ENCODE measurements at places on chromosomes 4 and X.

GRCh38 chr4:83793481-83793880, 257.6 kb downstream of the GPAT3 start:
- no peak overlapping the region for H3K4me3 ChIP-seq
- H3K4me1 ChIP-seq = no peaks in the 10 kb centered on the region
- H3K27ac ChIP-seq = no peak overlapping the region
- no peak for DNase-seq

DNA sequence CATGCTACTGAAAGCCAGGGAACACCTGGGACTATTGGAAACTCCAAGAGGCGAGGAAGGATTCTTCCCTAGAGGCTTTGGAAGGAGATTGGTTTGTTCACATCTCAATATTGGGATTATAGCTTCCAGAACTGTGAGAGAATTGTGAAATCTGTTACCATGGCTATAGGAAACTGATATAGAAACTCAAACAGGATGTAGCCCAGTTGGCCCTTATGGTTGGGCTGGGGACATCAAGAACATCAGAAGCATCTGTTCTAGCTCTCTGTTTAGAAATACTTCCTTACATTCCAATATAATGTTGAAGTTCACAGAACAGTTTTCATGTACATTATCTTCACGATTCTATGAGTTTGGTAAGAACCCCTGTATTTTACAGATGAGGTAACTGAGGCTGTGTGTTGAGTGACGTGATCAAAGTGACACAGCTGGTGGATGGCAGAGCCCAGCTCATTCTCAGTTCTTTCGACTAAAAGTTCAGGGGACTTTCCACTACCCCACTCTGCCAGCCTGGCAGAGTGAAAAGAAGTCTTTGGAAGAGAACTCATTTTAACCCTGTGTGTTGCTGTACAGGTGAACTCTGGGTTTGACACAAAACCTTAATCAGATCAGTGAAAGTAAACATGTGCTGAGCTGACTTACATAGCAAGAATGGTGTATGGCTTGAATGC, 183.0 kb downstream of the GBA3 start:
- DNase-seq = no peak
- H3K27ac ChIP-seq = no peak overlapping the region

DNA sequence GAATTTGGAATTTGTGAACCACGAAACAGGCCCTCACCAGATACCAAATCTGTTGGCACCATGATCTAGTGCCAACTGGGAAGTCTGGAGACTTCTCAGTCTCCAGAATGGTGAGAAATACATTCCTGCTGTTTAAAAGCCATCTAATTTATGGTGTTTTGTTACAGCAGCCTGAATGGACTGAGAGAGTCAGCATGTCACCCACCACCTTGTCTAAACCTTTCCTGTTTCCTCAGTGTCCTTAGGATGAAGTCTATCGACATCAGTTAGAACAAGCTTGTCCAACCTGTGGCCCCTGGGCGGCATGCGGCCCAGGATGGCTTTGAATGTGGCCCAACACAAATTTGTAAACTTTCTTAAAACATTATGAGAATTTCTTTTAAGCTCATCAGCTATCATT, 42.1 kb downstream of the FREM3 start:
- no peak for DNase-seq
- H3K36me3 ChIP-seq = peaks cover 7% of the 10 kb centered on the region
- no peak overlapping the region for H3K4me3 ChIP-seq
- H3K27me3 ChIP-seq = no peaks in the 10 kb centered on the region
- H3K4me1 ChIP-seq = no peaks in the 10 kb centered on the region

DNA sequence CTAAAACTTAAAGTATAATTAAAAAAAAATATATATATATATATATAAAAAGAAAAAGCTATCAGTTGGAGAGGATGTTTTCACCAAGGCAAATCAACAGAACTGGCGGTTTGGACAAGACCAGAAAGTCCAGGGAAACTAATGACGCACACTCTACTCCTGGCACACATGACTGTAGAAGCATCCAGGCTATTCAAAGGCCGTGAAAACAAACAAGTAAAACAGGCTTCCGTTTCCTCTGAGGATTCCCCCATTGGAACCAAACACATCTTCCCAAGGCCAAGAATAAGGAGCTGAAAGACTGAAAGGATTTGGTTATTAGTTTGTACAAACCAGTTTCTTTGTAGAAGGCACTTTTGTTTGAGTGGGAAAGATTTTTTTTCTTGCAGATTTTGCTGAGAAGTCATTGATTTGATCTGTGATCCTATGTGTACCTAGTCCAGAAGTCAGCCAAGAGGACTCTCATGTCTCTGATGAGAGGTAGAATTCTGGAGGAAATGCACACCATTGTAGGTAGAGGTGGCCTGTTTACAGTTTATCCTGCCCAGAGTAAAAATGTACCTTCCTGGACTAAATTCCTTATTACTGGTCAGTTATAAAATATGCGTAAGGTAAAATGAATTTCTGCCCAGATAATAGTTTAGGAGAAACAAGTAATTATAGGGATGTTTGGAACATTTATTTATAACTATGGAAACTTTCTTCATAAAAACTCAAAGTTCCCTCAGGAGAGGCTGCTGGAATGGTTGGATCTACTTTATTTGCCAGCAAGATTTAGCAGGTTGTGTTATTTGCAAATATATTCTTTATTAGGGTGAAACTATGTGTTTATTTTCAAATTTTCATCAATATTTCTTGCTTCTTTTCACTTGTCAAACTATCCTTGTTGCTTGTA, 66.5 kb downstream of the DMP1 start:
- H3K4me1 ChIP-seq = 0 out of 2 replicates have a peak, but pooled peaks cover 6% of the 10 kb centered on the region
- H3K27ac ChIP-seq = no peak overlapping the region
- no peak overlapping the region for H3K4me3 ChIP-seq
- H3K27me3 ChIP-seq = no peaks in the 10 kb centered on the region

GRCh38 chr4:26870576-26871262, 10.1 kb downstream of the STIM2 start:
- no peak overlapping the region for H3K4me3 ChIP-seq
- no peaks in the 10 kb centered on the region for H3K27me3 ChIP-seq
- H3K36me3 ChIP-seq = no peaks in the 10 kb centered on the region

DNA sequence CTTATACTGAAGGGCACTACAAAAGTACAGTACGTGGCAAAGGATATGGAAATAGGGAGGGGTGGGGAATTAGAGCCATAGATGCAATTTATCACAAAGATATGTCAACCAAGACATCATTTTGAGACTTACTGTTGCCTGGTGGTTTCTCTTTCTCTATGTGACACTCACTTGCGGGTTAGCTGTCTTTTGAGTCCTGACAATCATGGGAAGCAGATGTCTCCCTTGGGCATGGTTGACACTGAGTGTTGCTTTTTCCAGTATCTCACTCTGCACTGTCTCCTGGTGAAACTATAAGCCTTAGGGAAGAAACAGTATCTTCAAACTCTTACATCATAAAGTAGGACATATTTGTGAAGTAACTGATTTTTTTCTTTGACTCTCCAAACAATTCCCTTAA, 383.5 kb upstream of the LCORL start:
- no peak overlapping the region for H3K27ac ChIP-seq
- no peaks in the 10 kb centered on the region for H3K36me3 ChIP-seq
- H3K4me1 ChIP-seq = no peaks in the 10 kb centered on the region
- no peak for DNase-seq

Data from WTC11 (cell line).